Fibroblast of gingiva (primary cell): ENCODE measurements at places on chromosomes 1 and 21.

GRCh38 chr1:201783572-201783971 is 45.4 kb upstream of the IPO9 start:
- no peak for DNase-seq

- no peak for DNase-seq
Observed at GRCh38 chr21:24826822-24827221, 780.5 kb downstream of the MRPL39 start.

GRCh38 chr1:200958597-200958996 is 63.9 kb downstream of the INAVA start:
- no peak for DNase-seq

- DNase-seq = peak; percentile 92
Observed at GRCh38 chr1:156104861-156105832, 9.4 kb upstream of the LMNA start.

- no peak for DNase-seq
Observed at GRCh38 chr1:87644579-87645190, 316.0 kb downstream of the LMO4 start.

GRCh38 chr21:33332143-33332542 is 7.4 kb downstream of the IFNAR1 start:
- DNase-seq = no peak

DNA sequence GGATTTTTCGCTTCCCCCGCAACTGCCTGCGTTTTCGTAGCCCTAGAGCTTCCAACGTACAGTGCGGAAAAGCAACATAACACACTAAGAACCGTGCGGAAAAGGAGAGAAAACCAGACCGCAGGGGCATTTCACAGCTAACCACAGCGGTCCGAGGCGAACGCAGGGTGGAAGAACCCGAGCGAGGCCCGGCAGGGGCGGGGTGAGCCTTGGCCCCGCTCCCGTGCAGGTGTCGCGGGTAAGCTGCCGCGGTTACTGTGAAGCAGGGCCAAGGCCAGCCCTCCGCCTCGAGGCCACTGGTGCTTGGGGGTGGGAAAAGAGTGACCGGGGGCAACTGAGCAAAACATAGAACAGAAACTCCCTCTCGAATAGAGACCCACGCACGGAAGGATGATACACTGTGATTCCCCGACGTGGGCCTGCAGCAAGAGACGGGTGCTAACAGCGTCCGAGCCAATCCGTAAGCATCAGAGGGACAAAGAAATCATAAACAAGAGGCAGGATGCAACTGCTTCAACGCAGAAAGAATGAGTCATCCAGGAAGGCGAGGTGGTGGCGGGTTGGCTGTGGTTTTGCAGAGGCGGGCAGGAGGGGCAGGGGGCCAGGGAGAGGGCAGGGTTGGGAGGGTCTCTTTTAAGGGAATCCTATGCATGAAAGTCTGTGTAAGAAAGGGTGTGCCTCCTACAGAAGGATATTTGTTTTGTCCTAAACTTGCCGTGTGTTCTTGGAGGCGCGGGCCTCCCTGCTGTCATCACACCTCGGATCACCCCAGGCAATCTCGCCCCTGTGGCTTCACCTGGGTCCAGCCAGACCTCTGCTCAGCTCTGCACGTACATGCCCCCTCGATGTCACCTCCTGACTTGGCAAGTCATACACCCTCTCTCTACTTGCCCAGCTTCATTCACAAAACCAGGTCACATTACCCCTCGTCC is 7.3 kb downstream of the GNG4 start:
- DNase-seq = no peak

- no peak for DNase-seq
Observed at GRCh38 chr1:165054627-165055026, 301.9 kb downstream of the LMX1A start.

GRCh38 chr1:62810420-62811274 is 26.7 kb downstream of the ATG4C start:
- no peak for DNase-seq

- DNase-seq = no peak
Observed at GRCh38 chr1:205430696-205431305, 8.9 kb upstream of the LEMD1 start.

DNA sequence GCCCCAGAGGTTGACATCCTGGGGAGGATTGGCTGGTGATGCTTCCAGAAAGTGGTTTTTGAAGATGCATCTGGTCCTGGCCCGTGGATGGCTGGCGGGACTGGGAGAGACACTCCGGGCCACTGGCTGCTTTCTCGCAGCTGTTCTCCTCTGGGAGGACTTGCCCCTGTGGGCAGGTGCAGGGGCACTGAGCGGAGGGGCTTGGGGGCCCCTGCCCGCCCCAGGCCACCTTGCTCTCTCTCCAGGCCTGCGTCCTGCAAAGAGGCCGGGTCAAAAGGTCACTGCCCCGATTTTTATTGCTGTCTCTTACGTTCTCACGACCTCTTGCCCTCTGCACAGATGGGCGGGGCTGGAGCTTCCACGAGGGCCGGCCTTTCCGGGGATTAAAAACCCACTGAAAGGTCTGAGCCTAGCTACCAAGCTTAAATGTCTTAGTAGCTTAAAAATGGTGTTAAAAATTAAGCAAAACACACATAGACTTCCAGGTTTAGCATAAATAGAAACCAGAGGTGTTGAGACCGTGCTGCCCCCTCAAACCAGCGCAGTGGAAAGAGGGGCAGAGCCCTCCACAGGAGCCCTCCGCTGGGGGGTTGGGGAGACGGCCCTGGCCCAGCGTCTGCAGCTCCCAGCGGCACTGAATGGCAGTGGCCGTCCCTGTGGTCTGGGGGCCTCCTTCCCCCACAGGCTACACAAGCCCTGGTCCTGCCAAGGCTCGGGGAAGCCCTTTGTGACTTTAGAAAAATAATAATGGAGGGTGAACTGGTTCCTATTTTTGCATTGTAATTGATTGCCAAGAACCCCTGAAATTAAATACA is 43.9 kb downstream of the SKI start:
- no peak for DNase-seq

DNA sequence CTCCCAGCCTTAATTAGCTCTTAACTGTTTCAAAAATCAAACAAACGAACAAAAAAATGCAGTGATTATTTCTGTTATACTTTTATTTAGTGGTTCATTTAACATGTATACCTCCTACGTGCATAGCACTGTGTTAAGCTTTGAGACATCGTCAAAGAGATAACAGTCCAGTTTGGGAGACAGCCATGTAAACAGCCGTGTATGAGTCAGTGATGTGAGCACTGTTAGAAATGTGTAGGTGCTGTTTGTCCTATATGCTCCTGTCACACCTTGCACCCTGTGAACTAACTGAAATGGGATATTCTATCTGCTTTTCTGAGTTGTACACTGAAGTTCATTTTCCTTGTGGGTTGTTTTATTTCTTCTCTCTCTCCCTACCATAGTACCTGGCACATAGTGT is 109.7 kb upstream of the CACYBP start:
- DNase-seq = no peak

GRCh38 chr1:208098773-208099172 is 145.4 kb downstream of the PLXNA2 start:
- DNase-seq = no peak

- peak; percentile 61 for DNase-seq
Observed at GRCh38 chr1:78892260-78892840, 114.2 kb downstream of the ADGRL4 start.

DNA sequence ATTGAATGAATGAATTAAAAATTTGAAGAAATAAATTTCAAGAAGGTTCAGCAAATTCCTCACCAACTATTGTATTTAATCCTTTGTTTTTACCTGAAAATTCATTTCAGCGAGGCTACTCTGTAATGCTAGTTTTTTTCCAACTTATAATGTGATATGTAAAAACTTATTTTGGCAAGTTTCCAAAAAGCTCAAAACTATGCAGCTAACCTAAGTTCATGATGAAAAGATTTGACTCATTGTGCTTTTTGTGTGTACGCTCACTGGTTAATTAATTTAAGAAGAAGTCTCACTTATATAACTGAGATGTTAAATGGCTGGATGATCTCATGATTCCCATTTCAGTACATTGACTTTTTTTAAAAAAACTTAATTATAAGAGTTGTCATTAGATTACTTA is 196.0 kb upstream of the SAMSN1 start:
- no peak for DNase-seq

GRCh38 chr1:93542398-93542797 is 94.5 kb downstream of the FNBP1L start:
- no peak for DNase-seq

DNA sequence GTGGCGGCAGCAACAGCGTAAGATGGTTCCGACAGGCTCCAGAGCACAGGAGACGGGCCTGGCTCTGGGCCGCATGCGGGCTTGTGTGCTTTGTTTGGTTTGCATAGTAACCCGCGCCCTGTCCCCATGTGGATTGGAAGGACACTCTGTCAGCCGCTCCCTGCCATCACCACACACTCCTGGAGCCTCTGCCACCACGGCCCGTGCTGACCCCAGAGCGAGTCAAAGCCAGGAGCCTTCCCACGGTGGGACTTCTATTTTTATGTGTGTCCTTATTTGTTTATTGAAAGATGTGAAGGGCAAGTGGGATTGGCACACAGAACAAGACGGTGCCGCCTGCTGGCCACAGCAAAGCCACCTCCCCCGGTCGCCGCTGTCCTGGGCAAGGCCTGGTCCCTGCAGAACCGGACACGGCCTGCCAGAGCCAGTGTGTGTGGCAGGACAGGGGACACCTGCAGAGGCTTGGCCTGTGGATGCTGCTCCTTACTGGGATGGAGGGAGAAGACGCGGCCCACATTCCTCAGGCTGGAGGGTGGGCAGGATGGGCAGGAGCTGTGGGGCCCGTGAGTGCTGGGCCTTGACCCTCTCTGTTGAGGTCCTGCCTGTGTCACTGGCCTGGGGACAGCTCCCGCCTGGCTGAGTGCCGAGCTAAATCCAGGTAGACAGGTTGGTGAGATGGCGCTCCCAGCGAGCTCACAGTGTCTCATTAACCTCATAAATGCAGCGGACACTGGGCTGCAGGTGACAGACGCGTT is 64.4 kb downstream of the AGPAT3 start:
- no peak for DNase-seq

- DNase-seq = no peak
Observed at GRCh38 chr1:29679316-29679715, 443.0 kb downstream of the PTPRU start.

DNA sequence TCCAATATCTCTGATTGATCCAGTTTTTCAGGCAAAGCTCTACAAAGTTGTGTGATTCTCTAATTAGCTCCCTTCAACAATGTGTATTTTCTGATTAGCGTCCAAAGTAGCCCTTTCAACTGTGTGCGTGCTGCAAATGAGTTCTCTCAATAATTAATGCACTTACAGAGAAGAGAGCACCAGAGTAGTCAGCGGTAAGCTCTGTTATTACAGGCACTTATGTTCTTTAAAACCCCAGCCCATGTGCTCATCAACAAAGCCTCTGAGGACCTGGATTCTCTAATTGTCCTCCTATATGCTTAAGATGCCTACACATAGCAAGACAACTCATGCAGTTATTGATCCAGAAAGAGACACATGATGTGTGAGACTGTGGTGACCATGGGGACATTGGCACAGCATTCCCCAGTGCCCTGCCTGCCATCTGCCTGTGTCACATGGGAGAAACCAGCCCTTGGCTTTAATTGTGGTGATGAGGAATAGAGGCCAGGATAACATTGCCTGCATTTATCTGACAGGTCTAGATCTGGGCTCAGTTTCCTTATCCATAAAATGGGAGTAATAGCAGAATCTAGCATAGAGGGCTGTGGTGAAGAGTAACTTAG is 151.7 kb downstream of the PCP4 start:
- no peak for DNase-seq

DNA sequence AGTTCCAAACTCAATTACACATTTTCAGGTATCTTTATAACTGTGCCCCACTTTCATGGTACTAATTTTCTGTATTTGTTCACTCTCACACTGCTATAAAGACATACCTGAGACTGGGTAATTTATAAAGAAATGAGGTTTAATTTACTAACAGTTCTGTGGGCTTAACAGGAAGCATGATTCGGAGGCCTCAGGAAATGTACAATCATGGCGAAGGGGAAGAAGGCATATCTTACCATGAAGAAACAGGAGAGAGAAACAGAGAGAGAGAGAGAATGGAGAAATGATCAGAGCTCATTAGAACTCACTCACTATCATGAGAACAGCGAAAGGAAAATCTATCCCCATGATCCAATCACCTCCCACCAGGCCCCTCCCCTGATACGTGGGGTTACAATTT is 874.1 kb upstream of the B3GALT2 start:
- DNase-seq = no peak

- no peak for DNase-seq
Observed at GRCh38 chr1:236947794-236948193, 56.4 kb downstream of the MT1HL1 start.

DNA sequence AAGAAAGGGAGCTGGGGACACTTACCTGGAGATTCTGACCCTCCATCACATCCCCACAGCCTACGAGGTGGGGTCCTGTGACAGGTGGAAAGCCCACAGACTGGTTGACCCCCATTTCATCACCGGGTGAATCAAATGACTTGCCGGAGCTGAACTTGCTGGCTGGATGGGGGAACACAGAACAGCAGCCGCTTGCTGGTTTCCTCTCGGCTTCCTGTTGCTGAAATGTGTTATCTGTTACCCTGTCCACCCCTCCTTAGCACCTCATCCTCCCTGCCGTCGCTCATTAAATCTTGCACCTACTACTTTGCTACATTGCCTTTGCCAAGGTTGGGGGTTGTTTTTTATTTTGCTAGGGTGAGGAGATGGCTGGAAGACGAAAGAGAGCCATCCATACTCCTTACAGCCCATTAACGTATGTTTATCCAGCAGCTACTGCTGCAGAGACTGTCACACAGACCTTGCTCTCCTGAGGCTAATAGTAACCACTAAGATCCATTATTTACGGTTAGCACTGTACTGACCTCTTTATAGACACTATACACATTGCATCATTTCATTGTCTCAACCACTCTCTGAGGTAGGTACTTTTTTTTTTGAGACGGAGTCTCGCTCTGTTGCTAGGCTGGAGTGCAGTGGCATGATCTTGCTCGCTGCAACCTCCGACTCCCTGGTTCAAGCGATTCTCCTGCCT is 7.0 kb downstream of the PAFAH2 start:
- DNase-seq = no peak

- no peak for DNase-seq
Observed at GRCh38 chr1:102172200-102172599, 175.5 kb upstream of the OLFM3 start.

- DNase-seq = peak; percentile 66
Observed at GRCh38 chr21:36028127-36029069, 31.9 kb downstream of the SETD4 start.
